ENCODE measurements at places on chromosomes 1 and 21. TPM values are rescaled to one million over a fixed set of nuclear protein-coding genes. Genes with fewer than 3 reads are reported as not detected.

DNA sequence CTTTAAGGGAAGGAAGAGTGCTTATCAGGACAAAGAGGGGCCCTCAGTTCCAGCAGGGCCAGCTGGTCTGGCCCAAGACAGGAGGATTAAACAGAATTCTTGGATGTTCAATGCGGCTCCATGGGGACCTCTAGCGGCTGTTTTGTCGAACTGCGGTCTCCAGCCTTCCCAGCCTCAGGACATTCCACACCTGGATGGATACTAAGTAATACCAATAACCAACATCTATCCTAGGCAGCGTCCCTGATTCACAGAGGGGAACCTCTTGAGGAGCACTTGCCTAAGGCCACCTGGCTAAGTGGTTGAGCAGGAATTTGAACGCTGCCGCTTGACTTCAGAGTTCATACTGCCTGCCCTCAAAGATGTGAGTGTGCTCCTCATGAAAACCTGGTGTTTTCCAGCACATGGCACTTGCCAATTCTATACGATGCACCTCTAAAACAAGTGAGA is 15.5 kb upstream of the CD247 start:
- no peaks in the 10 kb centered on the region for H3K36me3 ChIP-seq
- H3K4me3 ChIP-seq: no peak overlapping the region
- peak; percentile 90 for DNase-seq
- no peak overlapping the region for H3K27ac ChIP-seq

The ADAMTS4 gene
- 7.2 TPM for total RNA-seq

DNA sequence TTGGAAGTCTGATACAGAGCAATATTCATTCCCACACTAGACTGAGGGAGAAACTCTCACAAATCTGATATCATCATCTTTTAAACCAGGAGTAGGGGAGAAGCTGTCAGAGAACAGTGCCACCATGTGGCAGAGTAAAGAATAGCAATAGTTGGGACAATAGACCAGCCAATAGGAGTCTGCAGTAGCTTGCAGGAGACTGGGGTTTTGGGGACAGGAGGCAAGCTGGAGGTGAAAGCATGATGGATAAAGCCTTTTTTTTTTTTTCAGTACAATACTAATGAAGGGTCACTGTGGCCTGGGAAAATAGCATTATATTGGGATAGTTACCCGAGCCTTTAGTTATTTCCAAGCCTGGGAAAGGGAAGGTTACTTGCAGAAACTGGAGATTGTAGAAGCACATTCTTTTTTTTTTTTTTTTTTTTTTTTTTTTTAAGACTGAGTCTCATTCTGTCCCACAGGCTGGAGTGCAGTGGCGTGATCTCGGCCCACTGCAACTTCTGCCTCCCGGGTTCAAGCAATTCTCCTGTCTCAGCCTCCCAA is 120.7 kb downstream of the S1PR1 start:
- no peak overlapping the region for H3K27ac ChIP-seq
- no peaks in the 10 kb centered on the region for H3K27me3 ChIP-seq
- DNase-seq: peak; percentile 66
- H3K36me3 ChIP-seq: no peaks in the 10 kb centered on the region
- no peak overlapping the region for H3K4me3 ChIP-seq
- no peaks in the 10 kb centered on the region for H3K4me1 ChIP-seq

DNA sequence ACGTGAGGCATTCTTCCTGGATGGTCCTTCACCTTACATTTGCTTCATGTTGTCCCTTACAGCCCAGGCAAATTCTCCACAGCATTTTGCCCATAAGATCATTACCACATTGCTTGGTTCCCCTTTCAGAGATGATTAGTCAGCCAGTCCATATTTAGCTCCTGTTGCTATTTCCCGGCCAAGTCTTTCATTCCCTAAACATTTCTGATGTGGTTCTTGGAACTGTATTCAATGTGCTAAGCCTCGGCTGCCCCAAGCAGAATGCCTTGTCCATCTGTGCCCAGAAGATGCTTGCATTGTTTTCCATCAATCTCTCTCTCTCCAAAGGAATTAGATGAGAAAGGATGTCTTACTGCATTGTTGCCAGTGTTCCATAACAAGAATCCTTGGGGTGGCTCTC is 420.9 kb upstream of the CAMK1G start:
- H3K27ac ChIP-seq: no peak overlapping the region
- no peaks in the 10 kb centered on the region for H3K4me1 ChIP-seq
- no peaks in the 10 kb centered on the region for H3K27me3 ChIP-seq
- DNase-seq: no peak
- no peaks in the 10 kb centered on the region for H3K36me3 ChIP-seq
- no peak overlapping the region for H3K4me3 ChIP-seq

DNA sequence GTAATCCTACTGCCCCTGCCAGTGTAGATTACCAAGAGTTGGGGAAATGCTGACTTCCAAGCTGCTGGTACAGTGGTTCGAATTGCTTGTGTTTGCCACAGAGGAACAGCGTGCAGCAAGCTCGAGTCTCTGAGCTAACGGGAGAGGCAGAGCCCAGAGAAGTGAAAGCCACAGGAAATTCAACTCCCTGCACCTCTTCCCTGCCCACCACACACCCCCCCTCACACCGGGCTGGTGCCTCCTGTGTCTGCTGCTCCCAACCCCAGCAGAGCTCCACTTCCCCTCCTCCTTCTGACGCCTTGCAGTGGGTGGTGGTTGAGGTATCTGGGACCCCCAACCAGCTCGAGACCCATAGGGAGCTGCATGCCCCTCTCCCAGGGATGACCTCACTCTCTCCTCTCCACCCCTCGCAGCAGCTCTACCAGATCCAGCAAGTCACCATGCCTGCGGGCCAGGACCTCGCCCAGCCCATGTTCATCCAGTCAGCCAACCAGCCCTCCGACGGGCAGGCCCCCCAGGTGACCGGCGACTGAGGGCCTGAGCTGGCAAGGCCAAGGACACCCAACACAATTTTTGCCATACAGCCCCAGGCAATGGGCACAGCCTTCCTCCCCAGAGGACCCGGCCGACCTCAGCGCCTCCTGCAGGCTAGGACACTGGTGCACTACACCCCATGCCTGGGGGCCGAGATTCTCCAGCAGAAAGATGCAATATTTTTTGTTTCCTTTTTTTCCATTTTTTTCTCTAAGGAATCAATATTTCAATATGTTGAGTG is 13.1 kb upstream of the KCNQ4 start:
- no peak overlapping the region for H3K4me3 ChIP-seq
- DNase-seq: no peak
- H3K27ac ChIP-seq: no peak overlapping the region
- no peaks in the 10 kb centered on the region for H3K27me3 ChIP-seq
- H3K4me1 ChIP-seq: peaks cover 12% of the 10 kb centered on the region
